HFFc6 (cell line): ENCODE measurements at places on chromosomes 1 and 21.

GRCh38 chr1:185401019-185401418 is 84.0 kb upstream of the IVNS1ABP start:
- DNase-seq: no peak

DNA sequence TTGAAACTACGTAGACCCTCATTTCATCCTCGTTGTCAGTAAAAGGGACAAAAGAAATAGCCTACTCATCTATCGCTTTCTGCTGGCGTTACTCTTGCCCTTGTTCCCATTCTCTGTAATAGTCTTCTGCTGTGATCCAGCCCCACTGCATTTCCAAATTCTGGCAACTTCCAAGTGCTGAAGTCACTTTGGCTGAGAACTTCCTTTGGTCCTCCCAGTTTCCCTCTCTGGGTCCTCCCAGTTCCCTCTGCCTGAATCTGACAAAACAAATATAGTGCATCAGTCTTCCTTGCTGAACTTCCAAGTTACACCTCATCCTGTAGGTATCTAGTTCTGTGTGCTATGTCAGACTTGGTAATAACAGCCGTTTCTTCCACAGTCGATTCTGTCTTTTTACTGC is 47.0 kb upstream of the PLA2G4A start:
- DNase-seq: no peak

DNA sequence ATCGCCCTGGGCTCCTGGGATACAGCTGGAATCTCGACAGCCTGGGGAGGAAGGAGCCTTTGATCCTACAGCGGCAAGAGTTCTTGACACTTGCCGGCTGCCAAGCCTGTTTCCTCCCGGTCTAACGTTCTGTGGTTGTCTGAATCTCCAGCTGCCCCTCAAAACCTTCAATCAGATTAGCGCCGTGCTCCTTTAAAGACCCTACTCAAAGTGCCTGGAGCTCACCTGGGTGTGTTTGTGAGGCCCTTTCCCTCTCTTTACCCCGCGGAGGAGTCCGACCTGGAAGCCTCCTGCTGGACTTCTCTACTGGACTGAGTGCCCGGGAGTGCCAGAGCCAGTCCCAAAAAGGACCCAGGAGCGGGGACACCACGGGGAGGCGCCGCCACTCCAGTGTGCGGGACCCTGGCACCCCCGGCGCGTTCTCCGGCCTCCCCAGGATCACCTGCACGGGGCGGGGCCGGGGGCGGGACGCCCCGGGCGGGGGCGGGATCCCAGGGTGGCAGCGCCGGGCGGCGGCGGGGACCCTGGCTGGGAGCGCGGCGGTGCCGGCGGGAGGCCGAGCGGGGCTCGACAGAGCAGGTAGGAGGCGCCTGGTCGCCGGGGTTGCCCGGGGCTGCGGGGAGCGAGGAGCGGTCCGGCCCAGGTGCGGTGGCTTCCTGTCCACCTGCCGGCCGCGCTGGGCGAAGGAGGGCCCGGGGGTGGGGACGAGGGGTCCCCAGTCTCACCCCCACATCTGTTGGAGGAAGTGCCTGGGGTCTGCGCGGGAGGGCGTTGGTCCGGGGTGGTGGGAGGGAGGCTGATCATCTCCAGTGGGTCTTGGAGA is at the start of gene NCMAP:
NCMAP (plus strand) TSS at position 497 of the 823 bp plus-strand sequence. CDS start 39,344 bp downstream, outside the sequence.
- DNase-seq: no peak

- no peak for DNase-seq
Observed at GRCh38 chr1:32334274-32334861, 1.7 kb downstream of the MARCKSL1 start.

GRCh38 chr1:1092149-1092855 is 18.2 kb upstream of the RNF223 start:
- DNase-seq: no peak

DNA sequence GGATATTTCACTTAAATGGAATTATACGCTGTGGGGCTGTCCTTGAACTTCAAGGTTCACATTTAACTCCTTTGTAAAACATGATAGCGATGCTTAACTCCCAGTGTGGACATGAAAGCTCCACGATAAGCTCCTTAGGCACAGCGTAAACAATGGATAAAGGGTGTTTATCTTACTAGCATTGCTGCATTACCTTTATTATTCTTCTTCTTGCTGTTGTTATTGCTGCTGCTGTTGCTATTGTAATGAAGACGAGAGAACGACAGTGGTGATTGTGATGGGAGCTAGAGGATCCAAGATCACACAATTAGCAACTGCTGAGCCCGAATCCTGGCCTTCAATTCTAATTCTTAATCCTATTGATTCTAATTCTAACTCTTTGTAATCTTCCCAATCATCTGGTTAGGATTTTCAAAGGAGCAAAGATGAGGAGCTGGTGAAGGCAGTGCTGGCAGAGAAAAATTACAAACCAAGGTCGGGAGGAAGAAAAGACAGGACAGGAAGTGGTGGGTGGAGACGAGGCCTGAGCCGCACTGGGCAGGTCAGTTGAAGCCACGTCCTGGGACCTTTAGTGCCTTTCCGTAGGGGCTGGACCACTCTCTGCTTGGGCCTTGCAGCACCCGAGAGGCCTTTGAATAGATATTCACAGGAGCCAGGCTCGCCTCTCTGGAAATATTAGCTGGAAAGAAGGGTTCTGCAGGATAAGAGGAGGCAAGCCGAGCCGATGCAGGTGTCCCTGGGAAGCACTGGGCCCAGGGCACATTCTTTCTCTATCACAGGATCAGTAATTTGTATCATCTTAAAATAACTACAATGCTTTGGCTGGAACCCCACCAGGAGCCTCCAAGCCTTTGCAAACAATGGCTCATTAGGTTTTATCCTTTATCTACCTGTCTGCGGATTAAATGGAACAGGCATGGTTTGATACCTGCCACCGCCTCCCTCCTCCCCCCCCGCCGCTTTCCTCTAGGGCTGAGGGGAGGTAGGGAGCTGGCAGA is 571.6 kb downstream of the AJAP1 start:
- no peak for DNase-seq

DNA sequence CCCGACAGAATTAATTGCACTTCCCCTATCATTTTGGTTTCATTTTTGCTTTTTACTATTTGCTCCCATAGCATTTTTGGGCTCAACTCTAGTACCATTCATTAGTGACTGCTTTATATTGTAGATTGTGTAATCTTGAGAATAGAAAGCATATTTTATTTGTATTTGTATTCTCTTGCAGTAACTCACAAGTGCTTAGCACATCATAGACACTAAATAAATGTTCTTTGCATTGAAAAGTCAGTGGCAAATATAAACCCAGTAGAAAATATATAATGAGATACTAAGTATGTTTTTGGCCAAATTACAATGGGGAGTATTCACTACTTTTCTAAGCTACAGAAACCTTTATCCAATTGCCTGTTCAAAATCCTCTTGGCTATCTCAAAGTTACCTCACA is 359.7 kb upstream of the CAMK1G start:
- DNase-seq: no peak

DNA sequence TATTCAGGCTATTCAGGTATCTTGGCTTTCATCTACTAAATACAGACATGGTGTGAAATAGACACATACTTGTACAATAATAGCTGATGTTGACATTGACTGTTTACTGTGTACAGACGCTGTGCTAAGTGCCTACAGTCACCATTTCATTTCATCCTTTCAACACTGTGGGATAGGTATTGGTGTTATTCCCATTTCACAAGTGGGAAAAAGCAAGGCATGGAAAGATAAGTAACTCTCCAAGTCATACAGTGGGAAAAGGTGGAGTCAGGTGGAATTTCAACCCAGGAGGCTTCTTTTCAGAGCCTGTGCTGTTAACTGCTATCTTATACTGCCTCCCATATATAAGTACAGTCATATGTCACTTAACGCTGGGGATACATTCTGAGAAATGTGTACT is 49.6 kb upstream of the ATP1A1 start:
- no peak for DNase-seq

DNA sequence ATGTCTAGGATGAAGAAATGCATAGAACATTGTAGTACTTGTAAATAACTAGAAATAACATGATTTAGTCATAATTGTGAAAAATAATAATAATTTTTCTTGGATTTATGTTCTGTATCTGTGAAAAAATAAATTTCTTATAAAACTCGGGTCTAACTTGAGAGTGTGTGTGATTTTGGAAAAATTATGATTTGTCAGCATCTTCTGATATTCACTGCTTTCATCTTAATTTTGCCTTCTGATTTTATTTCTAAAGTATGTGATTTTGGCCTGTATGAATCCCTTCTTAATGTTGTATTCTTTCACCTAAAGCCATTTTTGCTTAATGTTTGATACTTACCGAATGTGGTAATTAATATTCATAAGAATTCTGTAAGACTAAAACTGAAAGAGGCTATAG is 14.3 kb downstream of the IFI44 start:
- DNase-seq: no peak

- DNase-seq: no peak
Observed at GRCh38 chr1:64265141-64265540, 61.7 kb downstream of the UBE2U start.

DNA sequence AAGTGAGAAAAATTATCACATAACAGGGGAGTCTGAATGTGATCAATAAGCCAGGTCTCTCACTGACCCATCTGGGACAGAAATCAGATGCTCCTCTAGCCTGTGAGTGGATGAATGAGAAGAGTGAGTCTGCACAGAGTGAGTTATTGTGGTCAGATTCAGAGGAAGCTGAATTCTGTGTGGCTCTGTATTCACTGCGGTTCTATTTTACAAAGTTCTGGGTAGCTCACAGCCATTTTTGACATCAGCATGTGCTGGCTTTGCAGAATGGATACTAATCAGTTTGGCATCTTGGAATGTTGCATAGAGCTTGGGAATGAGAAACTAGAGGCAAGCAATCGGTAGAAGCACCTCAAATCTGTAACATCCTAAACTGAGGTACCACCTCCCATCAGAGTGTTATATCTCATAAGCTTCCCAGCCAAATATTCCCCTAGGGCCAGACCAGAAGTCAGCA is 3.8 kb downstream of the COLGALT2 start:
- DNase-seq: peak; percentile 72

GRCh38 chr1:14923727-14924452 is 229.7 kb upstream of the TMEM51 start:
- peak; percentile 69 for DNase-seq

DNA sequence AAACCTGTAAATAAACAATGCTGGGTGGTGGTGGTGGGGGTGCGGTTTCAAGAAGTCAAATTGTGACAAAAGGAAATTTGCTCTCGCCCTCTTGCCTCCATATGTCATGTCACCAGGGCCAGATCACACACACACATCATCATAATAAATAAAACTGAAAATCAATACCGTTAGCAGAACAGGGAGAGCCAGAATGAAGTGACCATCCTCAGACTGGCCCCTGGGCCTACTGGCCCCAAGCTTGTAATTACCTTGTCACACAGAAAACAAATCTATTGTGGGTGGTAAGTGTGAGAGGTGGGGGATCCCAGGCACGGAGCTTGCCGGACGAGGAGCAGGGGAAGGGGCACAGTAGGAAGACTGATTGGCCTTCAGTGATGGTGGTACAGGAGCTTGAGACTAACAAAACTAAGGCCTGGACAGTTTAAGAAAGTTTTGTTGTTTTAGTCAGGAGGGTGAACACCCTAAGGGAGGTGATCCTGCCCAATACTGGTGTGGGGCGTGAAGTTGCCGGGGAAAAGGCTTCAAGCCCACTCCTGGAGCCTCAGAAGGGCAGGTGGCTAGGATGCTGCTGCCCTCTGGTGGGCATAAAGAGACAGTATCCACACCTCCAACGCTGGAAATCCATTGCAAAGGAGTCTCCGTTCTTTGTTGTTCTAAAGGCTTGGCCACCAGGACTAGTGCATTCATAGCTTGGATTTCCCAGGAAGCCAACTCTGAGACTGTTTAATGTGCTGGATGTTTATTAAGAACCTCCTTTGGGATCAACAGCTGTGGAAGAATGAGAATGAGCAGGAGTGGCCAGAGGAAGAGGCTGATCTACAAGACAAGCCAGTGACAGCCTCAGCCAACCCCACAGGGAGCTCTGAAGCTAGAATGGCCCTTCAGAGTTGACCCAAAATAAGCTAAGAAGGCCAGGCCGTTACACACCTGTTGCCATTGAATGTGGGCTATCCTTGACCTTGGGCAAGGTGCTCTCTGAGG is 8.1 kb upstream of the C1orf216 start:
- peak; percentile 39 for DNase-seq

GRCh38 chr1:8681911-8682310 is 135.5 kb downstream of the RERE start:
- DNase-seq: no peak
